Panc1 (cell line): ENCODE measurements at places on chromosomes 5 and 9. TPM values are rescaled to one million over a fixed set of nuclear protein-coding genes. Genes with fewer than 3 reads are reported as not detected.
A peak's percentile ranks its signal among the peaks of the same experiment; 100 is the strongest.

DNA sequence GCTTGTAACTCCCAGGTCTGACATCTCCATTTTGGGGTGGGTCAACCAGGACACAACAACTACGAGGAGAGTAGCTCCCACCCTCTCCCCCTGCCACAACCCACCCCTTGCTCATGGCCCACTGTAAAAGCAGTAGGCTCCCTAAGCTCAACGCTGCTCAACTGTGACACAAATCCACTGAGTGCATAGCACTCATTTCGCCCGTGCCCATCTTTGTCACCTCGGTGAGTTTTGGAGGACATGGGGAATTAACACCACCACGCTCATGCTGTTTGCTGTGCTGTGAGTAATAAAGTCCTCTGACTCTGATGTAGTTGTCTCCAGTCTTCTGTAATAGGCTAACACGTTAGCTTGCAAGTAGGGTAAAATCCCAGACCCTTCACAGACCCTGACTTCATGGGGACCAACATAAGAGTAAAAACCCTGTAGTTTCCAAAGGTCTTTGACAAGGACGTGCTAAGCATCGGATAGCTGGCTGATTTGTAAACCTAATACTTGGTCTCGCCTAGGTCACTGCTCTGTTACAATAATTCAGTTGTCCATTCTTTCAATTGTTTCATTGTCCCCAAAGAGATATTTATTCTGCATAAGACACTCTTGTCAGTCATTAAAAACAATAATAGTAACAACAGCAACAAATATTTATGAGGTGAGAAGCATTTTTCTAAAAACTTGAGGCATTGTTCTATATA, 7.7 kb downstream of the PLGRKT start:
- H3K4me1 ChIP-seq = no peaks in the 10 kb centered on the region
- no peaks in the 10 kb centered on the region for H3K36me3 ChIP-seq
- DNase-seq = no peak
- no peaks in the 10 kb centered on the region for H3K27me3 ChIP-seq
- H3K4me3 ChIP-seq = no peak overlapping the region

DNA sequence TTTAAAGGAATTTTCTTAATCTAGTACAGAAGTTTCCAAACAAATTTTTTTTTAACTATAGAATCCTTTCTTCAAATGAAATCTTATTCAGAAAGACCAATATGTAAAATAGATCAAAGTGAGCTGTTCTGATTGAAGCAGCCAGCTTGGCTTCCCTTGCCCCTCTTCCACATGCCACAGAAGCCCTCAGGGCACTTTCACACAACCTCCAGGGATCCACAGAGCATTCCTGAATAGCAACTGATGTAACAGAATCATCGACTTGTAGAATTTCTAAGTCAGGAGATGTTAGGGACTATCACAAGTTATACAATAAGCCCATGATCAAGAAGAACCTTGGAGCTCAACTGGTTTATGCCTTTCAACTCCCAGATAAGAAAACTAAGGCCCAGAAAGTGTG, 427.8 kb upstream of the C9orf72 start:
- H3K4me1 ChIP-seq = no peaks in the 10 kb centered on the region
- no peak overlapping the region for H3K27ac ChIP-seq
- H3K36me3 ChIP-seq = no peaks in the 10 kb centered on the region
- no peak overlapping the region for H3K4me3 ChIP-seq
- no peaks in the 10 kb centered on the region for H3K27me3 ChIP-seq
- DNase-seq = no peak

DNA sequence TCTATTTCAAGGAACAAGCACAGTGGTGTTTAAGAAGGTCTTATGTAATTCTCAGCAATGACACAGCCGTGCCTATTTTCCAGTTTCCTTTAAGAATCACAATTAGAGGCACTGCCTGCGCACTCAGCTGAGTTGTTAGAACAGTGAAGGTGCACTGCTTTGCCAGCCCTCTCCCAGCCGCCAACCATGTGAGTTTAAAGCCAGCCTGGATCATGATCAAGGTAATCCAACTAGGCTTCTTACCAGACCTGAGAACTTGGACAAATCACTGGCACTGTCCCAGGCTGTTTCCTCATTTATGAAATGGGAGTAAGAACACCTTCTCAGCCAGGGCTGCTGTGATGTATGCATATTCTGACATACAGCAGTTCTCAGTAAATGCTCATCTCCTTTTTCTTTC, 99.6 kb downstream of the ASTN2 start:
- H3K4me3 ChIP-seq = no peak overlapping the region
- H3K27me3 ChIP-seq = no peaks in the 10 kb centered on the region
- DNase-seq = no peak
- no peaks in the 10 kb centered on the region for H3K4me1 ChIP-seq
- no peaks in the 10 kb centered on the region for H3K36me3 ChIP-seq

DNA sequence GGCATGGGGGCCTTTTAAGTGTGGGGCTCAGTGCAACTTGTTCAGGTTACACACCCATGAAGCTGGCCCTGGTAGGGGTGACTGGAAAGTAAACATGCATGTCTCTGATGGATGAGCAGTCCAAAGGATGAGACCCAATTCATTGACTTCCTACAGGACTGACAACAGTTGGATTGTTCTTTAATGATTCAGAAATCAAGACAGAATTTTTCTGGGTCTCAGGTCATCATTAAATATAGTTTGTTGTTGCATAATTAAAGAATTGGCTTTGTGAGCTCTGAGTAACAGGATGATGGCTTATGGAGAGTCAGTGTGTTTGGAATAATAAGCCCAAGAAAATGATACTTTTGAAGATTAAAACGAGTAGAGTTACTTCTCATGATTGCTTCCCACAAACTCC, 604.2 kb upstream of the CLINT1 start:
- no peak for DNase-seq
- no peak overlapping the region for H3K27ac ChIP-seq
- no peaks in the 10 kb centered on the region for H3K4me1 ChIP-seq
- H3K27me3 ChIP-seq = no peaks in the 10 kb centered on the region
- no peak overlapping the region for H3K4me3 ChIP-seq

DNA sequence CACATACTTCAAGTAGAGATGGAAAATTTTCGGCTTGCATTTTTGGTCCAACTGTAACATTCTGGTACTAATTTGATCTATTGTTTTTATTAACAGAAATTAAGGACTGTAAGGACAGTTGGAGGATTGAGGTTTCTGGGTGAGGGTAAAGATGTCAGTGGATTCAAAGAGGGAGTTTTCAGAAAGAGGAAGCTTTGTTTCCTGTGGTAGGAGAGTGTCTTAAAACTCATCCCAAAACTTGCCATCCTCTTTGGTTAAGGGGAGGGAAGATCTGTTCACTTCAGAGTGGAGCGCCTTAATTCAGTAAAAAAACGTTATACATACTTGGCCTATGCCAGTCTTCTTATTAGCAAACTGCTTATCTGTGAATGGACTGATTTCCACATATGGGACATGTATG, 13.8 kb downstream of the CNTRL start:
- no peaks in the 10 kb centered on the region for H3K27me3 ChIP-seq
- H3K36me3 ChIP-seq = no peaks in the 10 kb centered on the region
- H3K27ac ChIP-seq = no peak overlapping the region
- no peaks in the 10 kb centered on the region for H3K4me1 ChIP-seq
- DNase-seq = no peak
- H3K4me3 ChIP-seq = no peak overlapping the region

DNA sequence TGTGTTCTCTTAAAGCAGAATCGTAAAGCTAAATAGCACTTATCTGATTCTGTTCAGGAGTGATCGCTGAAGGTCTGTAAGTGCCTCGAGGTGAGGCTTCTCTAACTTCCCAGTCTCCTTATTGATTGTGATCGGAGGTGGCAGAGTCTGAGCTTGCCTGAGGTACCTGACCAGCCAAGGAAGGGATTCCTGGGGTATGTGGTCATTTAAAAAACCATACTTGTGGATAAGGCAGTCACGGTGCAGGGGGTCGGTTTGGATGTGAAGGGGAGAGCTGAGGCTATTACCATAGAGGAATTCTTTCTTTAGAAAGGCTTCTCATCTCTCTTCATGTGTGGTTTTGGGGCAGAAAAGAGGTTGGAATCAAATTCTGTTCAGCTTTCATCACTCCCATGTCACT, 193.7 kb downstream of the TLE4 start:
- H3K27ac ChIP-seq = no peak overlapping the region
- no peaks in the 10 kb centered on the region for H3K4me1 ChIP-seq
- H3K27me3 ChIP-seq = no peaks in the 10 kb centered on the region
- no peak for DNase-seq
- no peak overlapping the region for H3K4me3 ChIP-seq
- H3K36me3 ChIP-seq = no peaks in the 10 kb centered on the region

DNA sequence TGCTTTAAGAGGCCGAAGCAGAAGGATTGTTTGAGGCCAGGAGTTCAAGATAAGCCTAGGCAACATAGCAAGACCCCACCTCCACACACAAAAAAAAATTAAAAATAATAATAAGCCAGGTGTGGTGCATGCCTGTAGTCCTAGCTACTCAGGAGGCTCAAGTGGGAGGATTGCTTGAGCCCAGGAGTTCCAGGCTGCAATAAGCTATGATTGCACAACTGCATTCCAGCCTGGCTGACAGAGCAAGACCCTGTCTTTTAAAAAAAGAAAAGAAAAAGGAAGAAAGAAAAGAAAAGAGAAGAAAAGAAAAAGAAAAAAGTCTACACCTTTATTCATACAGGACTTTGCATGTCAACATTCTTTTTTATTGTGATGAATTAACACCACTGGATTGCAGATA, 2125.8 kb downstream of the MAT2B start:
- H3K4me1 ChIP-seq = no peaks in the 10 kb centered on the region
- H3K36me3 ChIP-seq = no peaks in the 10 kb centered on the region
- no peak overlapping the region for H3K4me3 ChIP-seq
- no peak for DNase-seq
- H3K27ac ChIP-seq = no peak overlapping the region

DNA sequence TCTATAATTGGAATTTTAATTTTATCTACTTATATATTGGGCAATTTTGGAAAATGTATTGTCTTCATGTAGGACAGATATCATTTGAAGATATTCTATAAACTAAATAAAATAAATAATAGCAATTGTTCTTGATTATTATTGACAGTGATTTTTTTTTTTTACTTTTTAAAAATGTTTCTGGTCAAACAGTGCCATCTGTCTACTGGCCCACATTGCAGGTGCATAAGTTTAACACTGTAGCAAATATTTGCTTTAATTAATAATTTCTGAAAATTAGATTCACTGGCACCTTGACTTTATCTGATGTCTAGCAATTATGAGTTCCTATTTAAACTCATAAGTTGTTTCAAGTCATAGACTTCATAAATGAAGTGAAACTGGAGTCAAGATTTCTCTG, 41.1 kb upstream of the ISOC1 start:
- H3K36me3 ChIP-seq = no peaks in the 10 kb centered on the region; the same call in 1 of the 2 replicates
- no peak overlapping the region for H3K27ac ChIP-seq
- H3K27me3 ChIP-seq = no peaks in the 10 kb centered on the region
- H3K4me1 ChIP-seq = no peaks in the 10 kb centered on the region

DNA sequence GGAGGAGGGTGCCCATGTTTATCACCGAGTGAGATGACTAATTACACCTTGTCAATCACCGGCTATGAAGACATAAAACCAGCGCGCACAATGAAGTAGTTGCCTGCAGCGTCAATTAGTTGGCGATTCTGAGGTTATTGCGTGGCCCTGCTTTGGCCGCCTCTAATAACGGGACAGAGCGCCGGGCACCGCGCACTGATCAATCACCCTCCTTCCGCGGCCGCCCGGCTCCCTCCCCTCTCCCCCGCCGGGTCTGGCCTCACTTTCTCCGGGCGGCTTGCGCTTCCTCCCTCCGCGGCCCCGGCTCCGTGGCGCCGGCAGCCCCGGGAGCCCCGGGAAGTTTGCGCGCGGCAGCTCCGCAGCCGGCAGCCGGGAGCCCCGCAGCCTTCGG, 3.3 kb upstream of the LHX2 start:
- H3K36me3 ChIP-seq = no peaks in the 10 kb centered on the region
- H3K27me3 ChIP-seq = peaks cover 27% of the 10 kb centered on the region
- H3K4me3 ChIP-seq = peak overlapping the region; percentile 33
- no peak for DNase-seq

- no peak for DNase-seq
- H3K36me3 ChIP-seq = no peaks in the 10 kb centered on the region
- H3K4me3 ChIP-seq = peak overlapping the region; percentile 32
- peaks cover 4% of the 10 kb centered on the region; the same call in 1 of the 2 replicates for H3K4me1 ChIP-seq
Measured at GRCh38 chr9:126915281-126915816, 767 bp downstream of the RALGPS1 start.

GRCh38 chr5:143806579-143806978, 5.4 kb upstream of the HMHB1 start:
- no peak overlapping the region for H3K27ac ChIP-seq
- no peak for DNase-seq
- 0 out of 2 replicates have a peak, but pooled peaks cover 4% of the 10 kb centered on the region for H3K27me3 ChIP-seq
- no peaks in the 10 kb centered on the region for H3K36me3 ChIP-seq
- H3K4me3 ChIP-seq = no peak overlapping the region
- no peaks in the 10 kb centered on the region for H3K4me1 ChIP-seq

GRCh38 chr9:91374939-91375338, 13.2 kb upstream of the AUH start:
- H3K27ac ChIP-seq = no peak overlapping the region
- H3K36me3 ChIP-seq = no peaks in the 10 kb centered on the region
- no peaks in the 10 kb centered on the region for H3K4me1 ChIP-seq
- H3K4me3 ChIP-seq = no peak overlapping the region
- no peaks in the 10 kb centered on the region for H3K27me3 ChIP-seq

GRCh38 chr9:86424251-86424891, 70.2 kb upstream of the TUT7 start:
- H3K36me3 ChIP-seq = no peaks in the 10 kb centered on the region
- no peaks in the 10 kb centered on the region for H3K4me1 ChIP-seq
- H3K27ac ChIP-seq = no peak overlapping the region
- DNase-seq = no peak

DNA sequence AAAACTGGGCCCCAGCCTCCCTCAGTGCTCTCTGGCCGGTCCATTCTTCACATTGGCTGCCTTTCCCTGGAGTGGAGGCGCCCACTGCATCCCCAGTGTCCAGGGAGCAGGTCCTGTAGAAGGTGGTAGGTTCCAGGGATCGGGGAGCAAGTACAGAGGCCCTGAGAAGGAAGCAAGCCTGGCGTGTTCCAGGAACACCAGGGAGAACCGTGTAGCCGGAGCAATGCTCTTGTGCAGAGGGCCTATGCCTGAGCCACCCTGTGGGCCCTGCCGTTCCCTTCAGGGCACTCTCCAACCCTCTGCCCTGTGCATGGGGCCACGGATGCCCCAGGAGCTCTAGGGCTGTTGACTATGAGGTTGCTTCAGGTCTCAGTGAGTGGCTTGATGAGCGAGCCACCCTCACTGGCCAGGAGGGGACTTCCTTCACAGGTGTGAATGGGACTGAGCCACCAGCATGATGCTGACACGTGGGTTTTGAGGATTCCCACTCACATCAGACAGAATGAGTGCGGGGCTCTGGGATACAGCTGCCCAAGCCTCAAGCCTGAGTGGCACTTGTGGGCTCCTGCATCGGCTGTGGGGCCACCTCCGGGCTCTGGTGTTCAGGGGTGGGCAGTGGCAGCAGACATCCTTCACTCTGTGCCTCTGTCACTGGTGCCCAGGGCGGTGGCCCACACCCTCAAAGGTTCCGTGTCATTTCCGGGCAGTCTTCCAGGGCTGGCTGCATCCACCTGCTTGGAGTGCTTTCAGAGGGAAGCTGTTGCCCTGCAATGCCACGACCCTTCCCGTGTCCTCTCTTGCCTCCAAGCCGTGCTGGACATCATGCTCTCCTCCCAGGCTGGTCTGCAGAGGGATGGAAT, 54.4 kb downstream of the ADAMTS2 start:
- H3K36me3 ChIP-seq = no peaks in the 10 kb centered on the region
- H3K27me3 ChIP-seq = no peaks in the 10 kb centered on the region
- no peaks in the 10 kb centered on the region for H3K4me1 ChIP-seq
- H3K4me3 ChIP-seq = no peak overlapping the region
- H3K27ac ChIP-seq = no peak overlapping the region

RORB gene
- total RNA-seq = 0.08 TPM

GAPT gene
- total RNA-seq = not detected

CER1 gene
- total RNA-seq = not detected

PCDHB14 gene
- 0.80 TPM for total RNA-seq

CCL21 gene
- total RNA-seq = not detected
